Type B pancreatic cell (in vitro differentiated cells): ENCODE measurements at places on chromosomes 3 and 15.
A peak's percentile ranks its signal among the peaks of the same experiment; 100 is the strongest.

DNA sequence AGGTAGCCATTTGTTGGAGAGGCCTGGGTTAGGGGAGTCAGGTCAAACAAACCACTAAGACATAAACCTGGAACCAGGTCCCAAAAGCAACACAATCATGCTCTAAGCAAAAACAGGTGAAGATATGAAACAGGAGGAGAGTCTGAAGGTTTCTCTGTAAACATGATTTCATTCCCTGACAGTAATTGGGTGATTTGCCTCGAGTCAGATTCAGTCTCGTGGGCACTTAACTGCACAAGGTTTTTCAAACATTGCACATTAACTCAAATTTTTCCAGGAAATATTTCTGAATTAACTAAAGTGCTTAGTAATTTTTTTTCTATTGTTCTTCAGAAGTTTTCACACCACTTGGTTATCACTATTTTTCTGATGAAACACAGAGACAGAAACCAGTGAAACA is 27.8 kb downstream of the RORA start:
- no peak overlapping the region for H3K4me3 ChIP-seq
- H3K27ac ChIP-seq, result no peak overlapping the region
- no peaks in the 10 kb centered on the region for H3K36me3 ChIP-seq
- peaks cover 23% of the 10 kb centered on the region for H3K27me3 ChIP-seq
- peaks cover 25% of the 10 kb centered on the region for H3K4me1 ChIP-seq

DNA sequence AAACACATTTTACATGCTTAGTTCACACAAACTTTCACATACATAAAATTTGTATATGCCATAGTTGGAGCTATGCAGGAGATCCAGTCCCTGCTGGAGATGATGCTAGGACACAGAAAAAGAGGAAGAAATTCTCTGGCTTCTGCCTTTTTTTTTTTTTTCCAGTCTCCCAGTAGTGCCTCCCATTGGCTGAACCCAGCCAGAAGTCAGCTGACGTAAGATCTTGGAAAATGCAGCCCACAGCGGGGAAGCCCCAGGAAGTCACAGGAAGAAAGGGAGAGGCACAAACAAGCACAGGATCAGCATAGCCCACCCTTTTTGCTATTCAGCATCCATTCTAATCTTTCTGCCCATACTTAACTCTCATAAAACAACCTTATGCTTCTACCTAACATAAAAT is 38.5 kb downstream of the SCN11A start:
- H3K27ac ChIP-seq, result no peak overlapping the region
- no peak overlapping the region for H3K4me3 ChIP-seq
- H3K27me3 ChIP-seq, result no peaks in the 10 kb centered on the region

DNA sequence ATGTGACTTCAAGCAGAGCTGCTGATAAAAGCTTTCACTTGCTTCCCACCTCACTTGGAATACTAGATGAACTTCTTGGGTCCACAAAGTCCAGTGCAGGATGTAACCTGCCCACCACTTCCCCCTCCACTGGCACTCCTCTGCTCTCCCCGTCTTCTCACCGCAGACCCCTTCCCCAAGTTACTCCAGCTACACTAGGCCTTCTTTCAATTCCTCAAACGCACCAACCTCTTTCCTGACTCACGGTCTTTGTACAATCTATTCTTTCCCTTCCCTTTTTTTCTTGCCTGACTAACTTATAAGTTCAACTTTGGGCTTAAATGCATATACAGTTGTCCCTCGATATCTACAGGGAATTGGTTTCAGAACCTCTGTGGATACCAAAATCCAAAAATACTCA is 5.2 kb upstream of the ATP13A3 start:
- no peak overlapping the region for H3K4me3 ChIP-seq
- H3K36me3 ChIP-seq, result no peaks in the 10 kb centered on the region
- peaks cover 7% of the 10 kb centered on the region for H3K27me3 ChIP-seq

DNA sequence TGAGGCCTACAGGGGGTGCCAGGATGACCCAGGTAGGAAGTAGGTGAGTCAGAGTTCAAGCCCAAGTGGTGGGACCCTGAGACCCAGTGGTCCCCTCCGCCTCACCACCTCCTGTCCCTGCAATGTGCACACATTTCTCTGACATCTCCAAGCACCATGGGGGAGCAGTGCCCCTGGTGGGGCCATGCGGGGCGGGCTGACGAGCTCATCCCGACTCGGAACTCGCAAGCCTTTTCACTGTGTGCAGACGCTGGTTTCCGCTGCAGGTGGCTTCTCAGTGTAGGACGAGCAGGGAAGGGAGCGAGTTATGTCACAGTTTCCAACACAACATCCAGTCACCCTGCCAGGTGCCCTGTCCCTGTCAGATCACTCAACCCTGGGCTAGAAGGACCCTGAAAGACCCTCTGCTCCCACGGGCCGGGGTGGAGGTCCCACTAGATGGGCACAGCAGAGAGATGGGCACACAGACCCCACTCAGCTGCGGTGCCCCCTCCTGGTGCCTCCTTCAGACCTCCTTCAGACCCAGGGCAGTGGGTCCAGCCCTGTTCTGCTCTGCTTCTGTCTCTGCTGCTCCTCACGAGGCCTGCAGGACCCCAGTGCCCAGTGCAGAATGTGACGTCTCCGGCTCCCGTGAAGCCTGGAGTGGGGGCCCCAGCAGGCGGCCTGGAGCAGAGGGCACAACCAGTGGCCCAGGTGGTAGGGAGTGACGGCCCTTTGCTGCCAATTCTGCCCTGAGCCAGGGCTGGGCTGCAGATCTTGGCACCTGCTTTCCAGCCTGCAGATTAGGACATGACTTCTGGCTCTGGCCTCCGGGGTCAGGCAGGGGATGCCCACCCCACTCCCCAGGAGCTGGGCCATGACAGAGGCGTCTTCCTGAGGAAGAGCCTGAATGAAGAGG is 102.0 kb upstream of the RPL32 start:
- no peaks in the 10 kb centered on the region for H3K27me3 ChIP-seq
- no peak overlapping the region for H3K4me3 ChIP-seq
- H3K36me3 ChIP-seq, result peaks cover 5% of the 10 kb centered on the region
- H3K4me1 ChIP-seq, result peaks cover 35% of the 10 kb centered on the region

GRCh38 chr3:99999536-99999935 is 114.8 kb downstream of the FILIP1L start:
- DNase-seq, result no peak
- H3K27ac ChIP-seq, result no peak overlapping the region
- H3K27me3 ChIP-seq, result no peaks in the 10 kb centered on the region
- H3K4me1 ChIP-seq, result peaks cover 22% of the 10 kb centered on the region

DNA sequence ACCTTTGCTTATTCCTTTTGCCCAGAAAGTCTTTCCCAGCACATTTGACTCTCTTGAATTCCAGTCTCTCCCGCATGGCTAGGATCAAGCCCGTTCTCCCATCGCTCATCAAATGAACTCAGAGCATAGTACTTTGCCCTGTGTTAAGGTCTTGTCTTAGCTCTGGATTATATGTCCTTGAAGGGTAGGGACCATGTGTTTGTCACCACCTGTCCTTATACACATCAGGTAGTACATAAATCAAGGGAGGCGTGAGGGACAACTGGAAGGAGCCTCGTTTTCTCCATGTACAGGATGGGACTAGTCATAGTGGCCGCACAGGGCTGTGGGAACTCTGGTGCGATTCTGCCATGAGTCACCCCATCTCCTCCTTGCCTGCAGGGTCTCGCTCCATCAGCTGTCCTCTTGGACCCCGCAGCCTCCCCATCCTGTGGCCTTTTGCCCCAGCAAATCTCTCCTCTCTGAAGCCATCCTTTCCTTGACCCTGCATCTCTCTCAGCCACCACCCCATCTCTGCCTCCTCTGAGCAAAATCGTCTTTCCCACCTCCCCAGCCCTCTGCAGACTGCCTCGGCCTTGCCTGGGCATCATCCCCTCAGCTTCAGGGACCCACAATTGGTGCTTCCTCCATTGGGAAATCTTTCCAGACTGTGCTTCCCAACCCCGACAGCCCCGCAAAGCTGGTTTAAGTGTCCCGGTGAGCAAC is 33.4 kb upstream of the RAB6B start:
- peaks cover 31% of the 10 kb centered on the region for H3K27me3 ChIP-seq
- H3K36me3 ChIP-seq, result no peaks in the 10 kb centered on the region
- peak; percentile 64 for DNase-seq
- H3K4me3 ChIP-seq, result peak overlapping the region; percentile 76

DNA sequence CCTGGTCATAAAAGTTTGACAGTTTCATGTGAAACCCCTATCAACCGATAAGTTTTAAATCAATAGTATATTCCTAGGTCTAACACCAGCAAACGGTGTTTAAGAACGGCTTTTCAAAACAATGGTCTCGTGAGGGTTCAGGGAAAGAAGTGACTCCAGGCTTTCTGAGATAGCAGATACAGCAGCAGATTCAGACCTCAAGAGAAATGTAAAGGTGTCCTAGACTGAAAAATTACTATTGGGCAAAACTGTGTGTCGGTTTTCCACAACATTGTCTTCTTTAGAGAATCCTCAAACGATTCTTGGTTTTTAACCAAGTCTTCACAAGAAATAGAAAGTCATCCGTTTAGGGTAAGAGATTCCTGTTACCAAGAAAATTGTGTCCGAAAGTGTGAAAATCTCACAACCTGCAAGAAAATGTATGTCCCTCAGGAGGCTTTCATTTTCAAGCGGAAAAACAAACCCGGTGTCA is 1.2 kb downstream of the SETD2 start:
- peaks cover 45% of the 10 kb centered on the region for H3K4me1 ChIP-seq
- DNase-seq, result no peak
- peak overlapping the region; percentile 98 for H3K27ac ChIP-seq
- H3K4me3 ChIP-seq, result peak overlapping the region; percentile 98
- H3K36me3 ChIP-seq, result peaks cover 19% of the 10 kb centered on the region

DNA sequence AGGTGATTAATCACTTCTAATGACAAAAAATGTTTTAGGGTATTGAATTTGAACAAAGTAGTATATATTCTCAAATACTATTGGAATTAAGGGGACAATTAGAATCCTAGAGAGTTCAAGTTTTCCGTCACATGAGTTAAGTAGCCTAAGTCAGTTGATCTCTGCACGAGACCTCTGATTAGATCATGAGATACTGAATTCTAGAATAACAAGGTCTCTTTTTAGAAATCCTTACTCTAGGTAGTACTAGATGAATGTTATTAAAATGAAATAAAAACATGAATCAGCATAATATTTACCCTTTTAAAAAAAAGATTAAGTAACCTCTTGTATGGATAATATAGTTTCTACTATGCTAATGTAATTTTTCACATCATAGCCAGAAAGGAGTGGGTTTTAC is 43.4 kb downstream of the MYO5A start:
- no peak overlapping the region for H3K27ac ChIP-seq
- H3K4me3 ChIP-seq, result no peak overlapping the region
- no peaks in the 10 kb centered on the region for H3K36me3 ChIP-seq

GRCh38 chr3:13574798-13575451 is 26.0 kb downstream of the FBLN2 start:
- H3K27ac ChIP-seq, result peak overlapping the region; percentile 55
- DNase-seq, result no peak
- peak overlapping the region; percentile 62 for H3K4me3 ChIP-seq

GRCh38 chr3:194548346-194549321 is 61.8 kb upstream of the ATP13A3 start:
- no peaks in the 10 kb centered on the region for H3K36me3 ChIP-seq
- H3K27ac ChIP-seq, result no peak overlapping the region
- DNase-seq, result no peak

- peaks cover 24% of the 10 kb centered on the region for H3K27me3 ChIP-seq
- peaks cover 8% of the 10 kb centered on the region for H3K4me1 ChIP-seq
- no peaks in the 10 kb centered on the region for H3K36me3 ChIP-seq
Observed at GRCh38 chr15:87777054-87777561, 479.4 kb downstream of the NTRK3 start.
